ELR (cell line): ENCODE measurements at places on chromosomes 7 and 10.

DNA sequence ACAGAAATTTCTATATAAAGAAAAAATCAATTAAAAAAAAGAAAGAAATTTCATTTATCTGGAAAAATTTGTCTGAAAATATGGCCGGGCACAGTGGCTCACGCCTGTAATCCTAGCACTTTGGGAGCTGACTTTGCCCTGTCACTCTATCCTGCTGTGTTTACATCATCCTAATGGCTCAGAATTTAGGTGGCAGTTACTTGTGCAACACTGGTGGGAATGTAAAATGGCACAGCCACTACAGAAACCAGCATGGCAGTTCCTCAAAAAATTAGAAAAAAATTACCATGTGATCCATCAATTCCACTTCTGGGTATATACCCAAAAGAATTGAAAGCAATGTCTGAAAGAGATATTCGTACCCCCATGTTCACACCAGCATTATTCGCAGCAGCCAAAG is 405.2 kb upstream of the AUTS2 start:
- DNase-seq = no peak

DNA sequence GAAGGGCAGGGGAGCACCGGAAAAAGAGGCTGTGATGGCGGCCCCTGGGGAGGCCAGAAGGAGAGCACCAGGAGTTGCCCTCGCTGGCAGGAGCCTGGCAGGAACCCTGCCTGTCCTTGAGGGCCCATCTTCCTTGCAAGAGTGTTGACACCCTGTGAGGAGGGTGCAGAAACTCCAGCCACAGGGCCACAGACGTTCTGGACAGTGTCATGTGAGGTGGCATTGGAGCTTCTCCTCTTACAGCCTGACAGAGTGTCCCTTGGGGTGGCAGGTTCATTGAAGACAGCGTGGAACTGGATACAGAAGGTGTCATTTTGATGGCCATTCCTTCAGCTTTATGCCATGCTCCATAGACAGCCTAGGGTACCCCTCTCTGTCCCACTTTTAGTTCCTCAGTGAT is 54.2 kb downstream of the RBM20 start:
- no peak for DNase-seq

DNA sequence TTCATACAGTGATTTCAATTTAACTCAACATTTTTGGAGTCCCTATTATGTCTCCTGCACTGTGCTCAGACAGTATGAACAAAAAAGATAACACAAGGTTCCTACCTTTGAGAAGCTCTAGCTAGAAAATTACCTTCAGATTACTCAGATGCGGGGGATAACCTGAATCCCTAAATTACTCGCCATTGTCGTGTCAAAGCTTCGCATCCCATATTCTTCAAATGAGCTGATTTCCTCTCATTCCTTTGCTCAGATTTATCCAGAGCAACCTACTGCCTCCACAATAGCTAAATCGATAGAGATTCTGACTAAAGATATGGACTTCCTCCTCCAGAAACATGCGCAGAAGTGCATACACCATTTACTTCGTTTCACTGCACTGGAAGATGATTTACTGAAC is 42.6 kb downstream of the ZNF800 start:
- no peak for DNase-seq

- DNase-seq = no peak
Observed at GRCh38 chr10:7817576-7817975, 729 bp upstream of the TAF3 start.

DNA sequence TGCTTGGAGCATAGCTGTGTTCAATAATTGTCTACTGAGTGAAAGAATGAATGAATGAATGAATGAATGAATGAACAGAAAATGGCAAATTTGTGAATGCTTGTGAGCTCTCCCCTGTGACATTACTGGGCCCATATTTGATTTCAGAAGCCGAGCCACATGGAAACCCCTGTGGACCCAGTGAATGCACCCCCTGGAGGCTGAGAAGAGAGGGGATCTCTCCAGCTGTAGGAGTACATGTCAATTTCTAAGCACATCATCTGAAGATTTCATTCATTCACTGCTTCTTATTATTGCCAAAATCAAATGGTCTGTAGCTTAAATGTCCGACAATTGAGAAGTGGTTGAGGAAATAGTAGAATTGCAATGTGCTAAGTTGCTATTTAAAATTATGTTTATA is 58.3 kb upstream of the DOCK1 start:
- no peak for DNase-seq
